ENCODE measurements at places on chromosomes 2 and 18.

DNA sequence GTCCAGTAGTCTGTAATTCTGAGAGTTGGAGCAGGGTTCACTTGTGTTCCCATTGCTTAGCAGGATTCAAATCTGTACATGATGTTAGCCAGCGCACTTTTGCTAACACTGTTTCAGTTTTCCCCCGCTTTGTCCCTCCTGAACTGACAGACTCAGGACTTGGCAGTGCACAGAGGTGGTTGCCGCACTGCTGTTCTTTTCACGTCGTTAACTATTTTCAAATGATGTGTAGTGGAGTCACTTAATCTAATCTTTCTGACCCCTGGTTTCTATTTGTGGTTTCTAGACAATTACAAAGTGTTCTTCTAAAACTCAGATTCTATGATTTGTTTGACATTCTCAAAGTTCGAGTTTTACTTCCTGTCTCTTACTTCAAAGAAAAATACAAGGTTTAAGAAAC lies 234.5 kb downstream of the RBM43 start:
- DNase-seq: no peak

DNA sequence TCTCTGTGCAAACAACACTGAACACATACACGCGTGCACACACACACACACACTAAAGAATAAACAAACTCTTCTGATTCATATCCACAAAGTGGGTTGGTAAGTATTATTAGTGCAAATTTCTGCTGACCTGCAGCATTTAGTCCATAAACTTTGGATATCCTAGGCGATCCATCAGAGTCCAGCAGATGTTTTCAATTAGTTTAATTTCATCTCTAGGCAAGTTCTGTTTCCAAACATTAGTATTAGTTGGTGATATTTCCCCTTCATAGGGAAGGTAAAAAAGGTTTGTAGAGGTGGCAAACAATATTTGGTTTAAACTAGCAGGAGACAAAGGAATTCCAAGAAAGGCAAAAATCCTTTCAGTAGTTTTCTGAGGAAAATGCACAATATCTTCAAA lies 5.7 kb downstream of the DSEL start:
- no peak for DNase-seq

GRCh38 chr2:10345813-10346212 lies 43.1 kb downstream of the HPCAL1 start:
- DNase-seq: no peak

- DNase-seq: no peak
Observed at GRCh38 chr2:61978522-61978921, 73.0 kb downstream of the COMMD1 start.

DNA sequence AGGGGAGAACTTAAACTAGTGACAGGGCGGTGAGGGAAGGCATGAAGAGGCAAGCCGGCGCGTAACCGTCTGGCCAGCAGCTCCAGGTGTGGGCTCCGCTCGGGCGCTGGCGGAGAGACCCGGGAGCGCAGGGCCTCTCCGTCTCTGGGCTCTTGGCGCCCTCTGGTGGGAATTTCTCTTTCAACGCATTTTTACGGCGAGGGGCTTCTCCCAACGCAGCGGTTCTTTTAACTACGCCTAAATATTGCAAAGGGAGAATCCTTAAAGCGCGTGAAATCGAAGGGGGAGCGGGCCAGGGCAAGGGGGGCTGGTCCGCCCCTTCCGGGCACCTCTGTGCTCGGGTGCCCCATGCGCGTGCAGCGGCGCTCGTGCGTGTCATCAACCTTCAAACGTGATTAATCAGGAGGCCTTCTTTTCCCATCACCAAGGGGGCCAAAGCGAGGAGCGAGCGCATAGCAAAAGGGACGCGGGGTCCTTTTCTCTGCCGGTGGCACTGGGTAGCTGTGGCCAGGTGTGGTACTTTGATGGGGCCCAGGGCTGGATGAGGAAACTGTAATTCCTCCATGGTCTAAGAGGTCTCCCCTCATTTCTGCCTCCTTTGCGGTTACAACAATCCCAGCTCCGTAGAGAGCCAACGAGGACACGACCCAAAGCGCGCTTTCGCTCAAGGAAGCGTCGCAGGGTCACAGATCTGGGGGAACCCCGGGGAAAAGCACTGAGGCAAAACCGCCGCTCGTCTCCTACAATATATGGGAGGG lies 762 bp upstream of the GAD1 start:
- DNase-seq: peak; percentile 50

GRCh38 chr2:92073815-92074548 lies 2797.2 kb upstream of the TEKT4 start:
- DNase-seq: no peak

- no peak for DNase-seq
Observed at GRCh38 chr2:30179536-30179935, 32.7 kb downstream of the YPEL5 start.

- peak; percentile 97 for DNase-seq
Observed at GRCh38 chr2:234483568-234484251, 13.2 kb downstream of the ARL4C start.

GRCh38 chr2:231360881-231361371 lies 34.6 kb upstream of the B3GNT7 start:
- DNase-seq: no peak

Data from CD4-positive, alpha-beta T cell treated with Interleukin-4 for 4 hours (primary cell).